ENCODE measurements at places on chromosomes 4 and X.

- no peak for DNase-seq
Observed at GRCh38 chr4:189767941-189768340, 172.7 kb upstream of the FRG1 start.

- DNase-seq, result no peak
Observed at GRCh38 chr4:165994701-165995100, 121.7 kb downstream of the TLL1 start.

GRCh38 chr4:98287328-98287727 is 26.1 kb downstream of the RAP1GDS1 start:
- no peak for DNase-seq

DNA sequence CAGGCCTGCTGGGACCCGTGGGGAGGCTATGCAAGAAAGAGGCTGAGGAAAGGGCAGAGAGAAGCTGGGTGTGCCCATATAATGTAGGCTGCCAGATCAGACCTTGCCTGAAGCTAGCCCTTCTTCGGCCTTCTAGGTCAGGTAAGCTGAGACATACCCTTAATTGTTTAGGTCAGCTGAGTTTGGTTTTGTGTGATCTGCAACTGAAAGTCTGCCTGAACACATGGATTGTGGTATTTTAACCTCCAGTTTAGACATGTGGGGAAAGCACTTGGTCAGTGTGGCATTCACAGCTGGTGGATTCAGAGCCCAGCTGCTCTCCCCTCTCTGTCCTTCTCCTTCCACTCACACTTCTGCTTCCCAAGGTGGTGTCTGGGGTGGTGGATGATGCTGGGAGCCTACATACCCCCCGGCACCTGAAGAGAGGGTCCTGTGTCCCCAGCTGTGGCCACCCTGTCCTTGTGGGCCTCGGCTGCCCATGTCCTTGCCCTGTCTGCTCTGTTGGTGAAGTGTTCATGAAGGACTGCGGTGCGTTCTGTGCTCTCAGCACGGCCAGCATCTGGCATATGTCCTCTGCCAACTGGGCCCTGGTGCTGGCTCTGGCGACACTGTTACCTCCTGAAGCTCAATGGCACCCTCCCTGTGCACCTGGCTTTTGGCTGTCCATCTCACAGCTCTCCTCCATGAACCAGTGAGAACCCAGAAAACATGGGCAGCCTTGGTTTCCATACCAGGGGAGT is 82.1 kb downstream of the NAT8L start:
- no peak for DNase-seq

DNA sequence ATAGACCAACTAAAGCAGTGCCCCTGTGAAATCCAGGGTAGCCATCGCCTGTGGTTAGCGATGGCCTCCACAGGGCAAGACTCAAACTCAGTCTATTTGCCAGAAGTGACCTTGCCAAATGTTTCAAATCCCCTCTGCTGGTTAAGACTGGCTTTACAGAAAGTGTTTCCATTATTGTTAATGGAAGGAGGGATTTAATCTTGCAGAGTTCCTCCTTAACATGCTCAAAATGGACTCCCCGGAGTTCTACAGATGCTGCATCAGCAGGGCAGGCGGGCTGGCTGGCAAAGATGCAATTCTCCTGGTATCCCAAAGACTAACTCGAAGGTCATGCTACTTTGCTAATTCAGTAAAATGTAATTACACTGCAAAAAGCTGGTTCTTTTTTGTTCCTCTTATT is 313.0 kb upstream of the SLC7A11 start:
- DNase-seq, result no peak

DNA sequence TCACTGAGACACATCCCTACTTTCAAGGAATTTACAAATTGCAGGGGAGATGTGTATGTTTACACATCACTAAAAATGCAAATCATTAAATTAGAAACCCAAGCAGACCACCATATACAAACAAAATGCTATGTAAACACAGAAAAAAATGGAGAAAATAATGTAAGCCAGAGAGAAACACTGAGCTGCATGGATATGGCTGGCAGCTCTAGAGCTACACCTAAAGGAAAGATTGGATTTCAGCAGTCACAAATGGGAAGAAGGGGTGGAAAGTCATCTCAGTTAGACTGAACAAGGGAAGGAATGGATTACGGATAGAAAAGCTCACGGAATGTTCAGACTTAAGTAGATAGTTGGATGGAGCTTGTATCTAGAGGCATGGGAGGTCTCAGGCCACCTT is 186.3 kb downstream of the MOSPD2 start:
- no peak for DNase-seq

- DNase-seq, result no peak
Observed at GRCh38 chr4:8195431-8195830, 3.7 kb upstream of the SH3TC1 start.

DNA sequence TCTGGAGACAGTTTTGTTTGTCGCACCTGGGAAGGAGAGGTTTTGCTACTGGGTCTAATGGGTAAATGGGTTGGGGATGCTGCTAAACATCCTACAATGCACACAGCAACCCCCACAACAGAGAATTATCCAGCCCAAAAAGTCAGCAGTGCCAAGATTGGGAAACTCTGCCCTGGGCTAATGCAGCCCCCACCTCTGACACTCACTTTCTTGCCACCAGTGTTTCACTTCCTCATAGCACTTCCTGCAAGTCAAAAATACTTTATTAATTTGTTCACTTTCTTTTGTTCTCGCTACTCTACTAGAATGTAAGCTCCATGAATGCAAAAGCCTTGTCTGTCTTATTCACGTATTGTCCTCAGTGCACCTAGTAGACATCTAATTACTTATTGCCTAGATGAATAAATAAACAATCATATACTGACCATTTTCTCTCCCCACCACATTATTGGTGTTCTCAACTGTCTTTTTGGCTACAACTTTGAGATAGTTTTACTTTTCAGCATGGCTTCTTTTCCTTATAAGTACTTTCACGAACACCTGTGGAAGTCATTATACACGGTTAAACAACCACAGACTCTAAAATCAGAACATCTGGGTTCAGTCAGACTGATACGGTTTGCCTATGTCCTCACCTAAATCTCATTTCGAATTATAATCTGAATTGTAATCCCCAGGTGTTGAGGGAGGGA is 82.0 kb upstream of the PITX2 start:
- DNase-seq, result no peak

DNA sequence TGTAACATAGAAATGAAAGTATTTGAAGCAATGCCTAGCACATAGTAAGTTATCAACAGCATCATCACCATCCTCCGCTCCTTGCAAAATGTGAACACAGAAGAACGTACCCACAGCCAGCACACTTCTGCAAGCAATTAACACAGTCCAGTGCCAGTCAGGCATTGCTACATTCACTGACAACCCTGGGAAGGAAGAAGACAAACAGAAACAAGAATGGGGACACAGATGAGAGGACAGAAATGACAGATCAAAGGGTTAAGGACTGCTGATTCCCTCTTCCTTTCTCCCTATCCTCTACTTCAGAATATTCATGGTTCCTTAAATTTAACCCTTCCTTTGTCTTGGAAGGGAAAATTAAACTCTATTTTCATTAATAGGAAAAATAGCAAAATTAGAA is 53.1 kb downstream of the CHM start:
- DNase-seq, result no peak

GRCh38 chr4:75235359-75235951 is 278.7 kb downstream of the RCHY1 start:
- DNase-seq, result no peak

DNA sequence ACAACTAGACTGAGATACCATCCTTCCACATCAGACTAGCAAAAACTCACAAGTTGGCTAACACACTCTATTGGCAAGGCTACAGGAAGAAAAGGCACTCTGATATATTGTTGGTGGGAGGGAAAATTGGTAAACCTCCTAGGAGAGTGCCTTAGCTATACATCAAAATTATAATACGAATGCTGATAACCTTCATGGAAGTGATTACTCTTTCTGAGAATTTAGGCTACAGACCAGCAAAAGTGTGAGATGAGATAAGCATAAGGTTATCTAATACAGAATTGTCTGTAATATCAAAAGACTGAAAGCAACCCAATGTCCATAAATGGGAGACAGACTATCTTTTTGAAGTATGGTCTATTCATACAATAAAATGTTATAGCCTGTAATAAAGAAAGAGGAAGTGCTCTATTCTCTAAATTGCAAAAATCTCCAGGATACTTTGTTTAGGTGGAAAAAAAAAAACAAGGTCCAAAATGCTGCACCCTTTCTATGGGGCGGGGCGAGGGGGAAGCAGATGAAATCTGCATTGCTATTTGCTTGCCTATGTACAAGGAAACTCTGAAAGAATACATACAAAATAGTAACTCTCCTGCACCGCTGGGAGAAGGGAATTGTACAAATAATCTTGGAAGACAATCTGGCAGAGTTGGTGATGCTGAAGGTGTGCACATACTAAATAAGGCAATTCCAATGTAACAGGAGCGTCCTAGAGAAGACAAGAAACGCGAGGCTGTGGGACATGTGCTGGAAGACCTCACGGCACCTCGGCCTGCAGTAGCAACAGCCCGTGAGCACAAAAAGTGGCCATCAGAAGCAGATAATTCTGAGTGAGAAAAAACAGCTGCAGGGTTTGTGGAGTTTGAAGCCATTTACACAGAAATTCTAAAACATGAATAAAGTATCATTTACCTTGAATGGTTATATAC is 109.7 kb downstream of the AFAP1 start:
- DNase-seq, result no peak
